ENCODE measurements at places on chromosomes 3 and 15. TPM values are rescaled to one million over a fixed set of nuclear protein-coding genes. Genes with fewer than 3 reads are reported as not detected.

ACOX2 gene
- total RNA-seq, result 3.2 TPM

ZBBX gene
- 0.11 TPM for total RNA-seq

SGO1 gene
- 5.4 TPM for total RNA-seq

TAGLN3 gene
- not detected for total RNA-seq

BCHE gene
- total RNA-seq, result not detected

ZNF654 gene
- total RNA-seq, result 29.5 TPM

NR2E3 gene
- not detected for total RNA-seq

SUCNR1 gene
- total RNA-seq, result under 0.01 TPM

PLA2G4E gene
- total RNA-seq, result not detected

GP5 gene
- total RNA-seq, result under 0.01 TPM

BCL2A1 gene
- total RNA-seq, result 1.7 TPM

MASP1 gene
- total RNA-seq, result 15.1 TPM

PLIN1 gene
- 1.2 TPM for total RNA-seq

DET1 gene
- total RNA-seq, result 10.2 TPM

DUOXA1 gene
- under 0.01 TPM for total RNA-seq

GORASP1 gene
- 35.4 TPM for total RNA-seq

EXD1 gene
- not detected for total RNA-seq

SYNPR gene
- total RNA-seq, result not detected

RTP1 gene
- not detected for total RNA-seq

PAK6 gene
- not detected for total RNA-seq

CSPG4 gene
- total RNA-seq, result 158 TPM

SENP7 gene
- total RNA-seq, result 19.7 TPM

UBXN7 gene
- 29.3 TPM for total RNA-seq

C2CD4B gene
- total RNA-seq, result not detected

PATL2 gene
- total RNA-seq, result 0.78 TPM

XCR1 gene
- not detected for total RNA-seq

GOLGA8G gene
- total RNA-seq, result not detected

MKRN2OS gene
- not detected for total RNA-seq

COPB2 gene
- total RNA-seq, result 218 TPM

C3orf62 gene
- total RNA-seq, result 2.4 TPM

MAP1A gene
- total RNA-seq, result 124 TPM

STRIT1 gene
- total RNA-seq, result not detected

ZBTB47 gene
- total RNA-seq, result 33.2 TPM

INSYN1 gene
- total RNA-seq, result 4.3 TPM

OXNAD1 gene
- total RNA-seq, result 10.1 TPM

LRRC58 gene
- 46.8 TPM for total RNA-seq

SETD2 gene
- total RNA-seq, result 47.1 TPM

ITGA11 gene
- total RNA-seq, result 306 TPM

ACKR2 gene
- 0.32 TPM for total RNA-seq

PLD1 gene
- total RNA-seq, result 54.0 TPM

SEMA3G gene
- total RNA-seq, result 0.13 TPM

All from articular chondrocyte of knee joint (primary cell).